Fibroblast of skin of back (primary cell): ENCODE measurements at places on chromosomes 16 and 17.

DNA sequence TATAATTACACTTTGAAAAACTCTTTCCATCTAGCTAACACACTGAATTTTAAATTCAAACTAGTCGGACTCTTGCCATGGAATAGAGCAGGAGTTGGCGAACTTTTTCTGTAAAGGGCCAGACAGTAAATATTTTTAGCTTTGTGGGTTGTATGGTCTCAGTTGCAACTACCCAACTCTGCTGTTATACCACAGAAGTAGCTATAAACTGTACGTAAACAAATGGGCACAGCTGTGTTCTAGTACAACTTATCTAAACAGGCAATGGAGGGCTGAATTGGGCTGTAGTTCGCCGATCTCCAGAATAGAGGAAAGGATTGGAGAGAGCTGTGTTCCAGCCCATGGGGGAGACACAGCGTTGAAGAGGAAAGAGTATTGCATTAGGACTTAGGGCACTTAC lies 8.7 kb downstream of the CNTROB start:
- no peak for DNase-seq

DNA sequence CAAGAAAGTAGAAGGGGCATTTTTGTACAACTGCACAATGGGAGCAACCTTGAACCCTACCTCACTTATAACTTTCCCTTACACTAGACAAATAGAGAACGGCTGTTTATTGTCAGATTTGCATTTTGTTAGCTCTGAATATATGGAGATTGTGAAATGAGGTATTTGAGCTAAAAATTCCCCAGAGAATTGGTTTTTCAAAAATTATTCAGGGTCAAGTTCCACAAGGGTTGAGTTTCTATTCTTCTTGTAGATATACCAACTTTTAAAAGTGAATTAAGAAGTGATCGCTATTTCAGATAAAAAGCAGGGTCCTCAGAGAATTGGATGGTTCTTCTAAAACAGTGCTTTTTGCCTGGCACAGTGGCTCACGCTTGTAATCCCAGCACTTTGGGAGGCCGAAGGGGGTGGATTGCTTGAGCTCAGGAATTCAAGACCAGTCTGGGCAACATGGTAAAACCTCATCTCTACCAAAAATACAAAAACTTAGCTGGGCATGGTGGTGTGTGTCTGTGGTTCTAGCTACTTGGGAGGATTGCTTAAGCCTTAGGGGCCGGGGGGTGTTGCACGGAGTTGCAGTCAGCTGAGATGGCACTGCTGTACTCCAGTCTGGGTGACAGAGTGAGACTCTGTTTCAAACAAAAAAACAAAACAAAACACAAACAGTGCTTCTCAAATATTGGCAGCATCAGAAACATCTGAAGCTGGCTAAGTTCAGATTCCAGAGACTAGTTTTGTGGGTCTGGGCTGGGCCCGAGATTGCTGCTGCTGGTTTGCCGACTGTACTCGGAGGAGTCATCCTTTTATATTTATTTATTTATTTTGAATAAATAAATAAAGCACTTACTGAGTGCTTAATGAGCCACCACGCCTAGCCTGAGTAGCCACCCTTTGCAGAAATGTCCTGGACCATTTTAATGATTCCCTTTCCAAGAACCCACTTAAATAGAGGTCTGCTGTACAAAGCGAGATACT lies 50.9 kb downstream of the PECAM1 start:
- no peak for DNase-seq

- DNase-seq, result no peak
These were observed 3.9 kb downstream of the PAQR4 start for GRCh38 chr16:2973093-2973492.

DNA sequence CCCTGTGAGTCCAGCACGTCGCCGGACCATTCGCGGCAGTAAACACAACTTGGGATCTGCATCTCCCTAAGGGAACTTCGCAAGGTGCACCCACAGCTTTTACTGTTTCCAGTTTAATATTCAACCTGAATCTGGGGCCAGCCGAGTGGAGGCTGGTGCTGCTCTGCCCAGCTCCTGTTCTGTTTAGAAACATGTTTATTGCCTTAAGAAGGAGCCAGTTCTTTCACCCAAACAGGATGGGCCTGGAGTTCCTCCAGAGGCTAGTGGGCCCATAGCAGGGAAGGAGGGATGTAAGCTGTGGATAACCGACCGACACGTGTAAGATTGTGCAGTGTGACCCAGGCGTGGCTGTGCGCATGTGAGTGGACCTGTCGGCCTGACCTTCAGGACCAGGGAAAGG lies 17.4 kb downstream of the TBC1D24 start:
- DNase-seq, result no peak

- DNase-seq, result peak; percentile 30
These were observed 11.2 kb downstream of the TFAP4 start for GRCh38 chr16:4261557-4262172.

DNA sequence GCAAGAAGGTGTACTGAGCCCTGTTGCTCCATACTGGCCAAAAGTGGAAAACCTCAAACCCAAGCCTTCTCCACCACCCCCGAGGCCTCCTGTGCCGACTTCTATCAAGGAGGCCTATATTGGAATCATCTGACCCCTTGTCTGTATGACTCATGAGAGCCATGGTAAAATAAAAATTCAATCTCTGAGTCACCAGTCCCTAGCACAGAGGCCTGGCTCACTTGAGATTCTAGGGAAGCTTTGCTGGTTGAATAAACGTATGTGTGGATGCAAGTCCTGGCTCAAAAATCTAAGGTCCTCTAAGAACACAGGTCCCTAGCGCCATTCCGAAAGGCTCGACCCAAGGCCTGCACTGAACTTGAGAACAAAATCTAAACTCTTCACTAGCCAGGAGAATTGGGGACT lies 15.0 kb downstream of the NSMCE1 start:
- peak; percentile 87 for DNase-seq

GRCh38 chr16:10681310-10682308 lies 13.1 kb downstream of the TEKT5 start:
- no peak for DNase-seq

- DNase-seq, result peak; percentile 52
These were observed 454.9 kb downstream of the SOX9 start for GRCh38 chr17:72575542-72576233.

DNA sequence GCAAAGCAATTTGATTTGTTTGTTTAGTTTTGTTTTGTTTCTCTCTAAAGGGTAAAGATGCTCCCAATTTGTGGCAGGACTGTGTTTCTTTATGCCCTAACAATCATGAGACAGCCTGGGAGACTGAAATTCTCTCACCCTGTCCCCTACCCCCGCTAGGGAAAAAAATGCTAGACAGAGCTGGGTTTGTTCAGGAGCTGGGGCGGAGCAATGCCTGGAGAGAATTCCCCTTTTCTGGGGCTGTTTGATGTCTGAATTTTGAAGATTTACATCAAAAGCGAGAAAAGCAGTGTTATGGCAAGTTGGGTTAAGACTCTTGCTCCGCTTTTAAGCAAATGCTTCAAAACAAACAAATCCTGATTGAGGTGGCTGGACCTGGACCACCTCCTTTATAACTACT lies 8.4 kb downstream of the MAF start:
- DNase-seq, result no peak

DNA sequence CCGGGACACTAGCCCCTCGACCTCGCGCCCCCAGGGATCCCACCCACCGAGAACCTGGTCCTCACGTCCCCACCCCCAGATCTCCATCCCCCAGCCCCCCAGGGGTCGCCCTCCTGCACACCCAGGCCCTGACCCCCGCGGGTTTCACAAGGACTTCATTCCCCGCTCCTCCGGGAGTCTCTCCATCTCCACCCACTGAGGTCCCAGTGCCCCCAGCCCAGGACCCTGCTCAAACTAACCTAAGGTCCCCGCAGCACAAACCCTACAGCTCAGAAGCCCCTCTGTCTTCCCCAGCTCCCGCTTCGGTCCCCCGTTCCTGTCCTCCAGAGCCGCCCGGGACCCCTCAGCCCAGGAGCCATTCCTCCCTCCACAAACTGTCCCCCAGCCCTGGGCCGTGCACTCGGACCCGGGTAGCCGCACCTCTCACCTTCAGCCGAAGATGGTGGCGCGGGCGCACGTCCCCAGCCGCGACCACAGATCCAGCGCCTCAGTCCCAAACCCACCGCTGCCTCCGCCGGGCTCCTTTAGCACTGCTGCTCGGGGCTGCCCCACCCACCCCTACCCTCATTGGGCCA lies at the start of gene MYH10:
TSS of gene MYH10 (minus strand) at position 499 of the 575 bp plus-strand sequence. CDS start 7,479 bp downstream, outside the sequence.
- DNase-seq, result no peak

DNA sequence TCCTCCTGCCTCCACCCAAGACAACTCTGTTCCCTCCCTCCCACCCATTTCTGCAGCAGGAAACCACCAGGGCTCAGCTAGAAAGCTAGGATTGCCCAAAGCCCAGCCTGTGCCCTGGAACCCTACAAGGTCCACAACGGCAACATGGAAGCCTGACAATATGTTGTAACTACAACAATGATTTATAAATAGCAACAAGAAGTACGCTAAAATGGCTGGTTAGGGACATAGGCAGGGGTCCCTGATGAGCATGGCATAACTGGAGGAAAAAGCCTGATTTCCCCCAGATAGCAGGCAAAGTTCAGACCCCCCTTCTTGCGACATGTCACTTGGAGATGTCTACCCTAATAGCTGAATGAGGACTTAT lies 6.6 kb downstream of the ST3GAL2 start:
- DNase-seq, result no peak

- no peak for DNase-seq
These were observed 305.7 kb downstream of the RBFOX1 start for GRCh38 chr16:7638306-7638705.

- peak; percentile 25 for DNase-seq
These were observed 36.8 kb upstream of the LYRM9 start for GRCh38 chr17:27930000-27930399.

DNA sequence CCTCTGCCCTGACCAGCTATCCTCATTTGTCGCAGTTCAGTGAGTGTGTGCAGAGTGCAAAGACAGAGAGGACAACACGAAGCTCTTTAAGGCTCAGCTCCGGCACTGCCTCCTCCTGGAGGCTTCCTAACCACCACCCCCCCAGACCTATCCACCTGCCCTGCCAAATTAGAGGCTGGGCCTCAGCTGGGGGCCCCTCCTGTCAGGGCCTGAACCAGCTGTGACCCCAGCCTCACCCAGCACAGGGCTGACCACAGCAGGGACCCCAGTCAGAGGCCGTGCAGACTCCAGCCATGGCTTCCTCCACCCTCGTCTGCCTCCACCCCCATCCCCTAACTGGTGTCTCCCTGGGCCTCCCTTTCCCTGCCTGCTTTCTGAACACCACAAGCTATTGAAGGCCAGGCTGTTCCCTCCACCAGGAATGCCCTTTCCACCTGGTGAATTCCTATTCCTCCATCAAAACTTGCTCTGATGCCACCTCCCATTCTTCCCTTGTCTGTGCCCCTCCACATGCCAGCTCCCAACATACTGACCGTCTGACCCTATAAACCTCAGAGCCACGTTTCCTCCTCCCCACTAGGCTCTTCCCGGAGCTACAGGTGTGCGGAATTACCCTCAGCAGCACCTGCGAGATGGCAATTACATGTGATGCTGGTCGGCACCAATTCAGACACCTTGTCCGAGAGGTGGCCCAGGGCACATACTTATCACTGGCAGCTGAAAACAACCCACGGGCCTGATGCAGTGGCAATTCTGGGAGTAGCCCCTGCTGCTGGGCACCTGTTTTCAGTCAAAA lies 8.8 kb downstream of the SREBF1 start:
- no peak for DNase-seq

DNA sequence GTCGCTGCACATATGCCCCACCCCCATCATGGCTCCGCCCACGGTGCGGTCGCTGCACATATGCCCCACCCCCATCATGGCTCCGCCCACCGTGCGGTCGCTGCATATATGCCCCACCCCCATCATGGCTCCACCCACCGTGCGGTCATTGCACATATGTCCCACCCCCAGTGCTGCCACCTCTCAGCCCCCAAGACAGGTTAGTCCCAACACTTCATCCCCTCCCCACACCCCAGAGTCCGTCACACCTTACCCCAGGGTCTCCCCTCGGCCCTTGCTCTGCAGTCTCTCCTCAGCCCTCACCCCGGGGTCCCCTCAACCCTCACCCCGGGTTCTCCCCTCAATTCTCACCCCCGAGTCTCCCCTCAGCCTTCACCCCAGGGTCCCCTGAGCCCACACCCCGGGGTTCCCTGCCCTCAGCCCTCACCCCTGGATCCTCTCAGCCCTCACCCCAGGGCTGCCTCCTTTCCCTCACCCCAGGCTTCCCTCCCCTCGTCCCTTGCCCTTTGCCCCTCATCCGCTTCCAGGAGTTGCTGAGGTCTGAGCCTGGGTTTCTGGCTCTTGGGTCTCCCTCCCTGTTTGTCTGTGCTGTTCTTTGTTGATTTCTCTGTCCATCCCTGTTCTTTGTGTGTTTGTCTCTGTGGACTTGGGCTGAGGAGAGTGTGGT lies 25.6 kb downstream of the TPSG1 start:
- DNase-seq, result no peak

DNA sequence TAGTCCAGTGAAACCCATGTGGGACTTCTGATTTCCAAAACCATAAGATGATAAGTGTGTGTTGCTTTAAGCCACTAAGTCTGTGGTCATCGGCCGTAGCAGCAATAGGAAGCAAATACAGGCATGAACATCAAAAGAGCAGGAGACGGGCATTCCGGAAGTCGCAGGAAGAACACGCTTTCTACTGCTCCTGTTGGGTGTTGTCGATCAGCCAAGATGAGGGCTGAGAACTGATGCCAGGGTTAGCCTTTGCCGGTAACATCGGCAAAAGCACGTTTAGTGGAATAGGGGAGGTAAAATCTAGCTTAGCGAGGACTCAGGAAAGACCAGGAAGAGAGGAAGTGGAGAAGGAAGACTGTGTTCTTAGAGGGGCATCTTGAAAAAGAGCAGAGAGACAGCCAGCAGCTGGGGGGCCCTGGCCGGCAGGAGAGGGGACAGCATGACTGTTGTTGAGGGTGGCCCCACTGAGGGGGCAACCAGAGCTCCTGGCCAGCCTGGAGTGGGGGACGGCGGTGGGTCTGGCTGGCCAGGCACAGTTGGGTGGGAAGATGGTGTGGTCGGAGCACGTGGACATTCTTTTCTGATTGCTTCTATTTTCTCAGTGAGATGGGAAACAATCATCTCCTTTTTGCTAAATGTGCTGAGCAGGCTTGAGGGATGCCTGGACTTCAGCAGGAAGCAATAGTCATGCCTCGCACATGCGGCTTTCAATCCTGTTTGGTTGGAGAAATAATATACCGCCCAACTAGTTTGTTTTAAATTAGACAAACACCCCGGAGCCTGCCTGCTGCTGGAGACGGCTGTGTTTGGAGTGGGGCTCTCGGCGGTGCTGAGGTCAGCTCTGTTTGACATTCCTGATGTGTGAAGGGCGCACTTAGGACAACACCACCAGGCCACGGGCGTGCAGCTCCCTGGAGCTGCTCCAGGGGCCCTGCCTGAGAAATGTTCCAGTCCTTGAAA lies 109.9 kb downstream of the METRNL start:
- peak; percentile 96 for DNase-seq

- DNase-seq, result no peak
These were observed 34.4 kb downstream of the CMIP start for GRCh38 chr16:81478876-81479511.

- no peak for DNase-seq
These were observed 608.1 kb downstream of the TOX3 start for GRCh38 chr16:51938861-51939260.

- no peak for DNase-seq
These were observed 15.5 kb downstream of the IKZF3 start for GRCh38 chr17:39848600-39848999.
